Mammary epithelial cell (primary cell): ENCODE measurements at places on chromosomes 4 and X.

GRCh38 chr4:72767618-72768302, 198.7 kb upstream of the ADAMTS3 start:
- DNase-seq: peak; percentile 54

- no peak for DNase-seq
Measured at GRCh38 chr4:121408-122084, 2.8 kb upstream of the ZNF718 start.

GRCh38 chrX:57821703-57822387, 88.4 kb downstream of the ZXDA start:
- DNase-seq: peak; percentile 35

- DNase-seq: no peak
Measured at GRCh38 chr4:165293061-165293460, 34.4 kb upstream of the MSMO1 start.

- no peak for DNase-seq
Measured at GRCh38 chrX:18733287-18733686, 25.8 kb downstream of the PPEF1 start.

DNA sequence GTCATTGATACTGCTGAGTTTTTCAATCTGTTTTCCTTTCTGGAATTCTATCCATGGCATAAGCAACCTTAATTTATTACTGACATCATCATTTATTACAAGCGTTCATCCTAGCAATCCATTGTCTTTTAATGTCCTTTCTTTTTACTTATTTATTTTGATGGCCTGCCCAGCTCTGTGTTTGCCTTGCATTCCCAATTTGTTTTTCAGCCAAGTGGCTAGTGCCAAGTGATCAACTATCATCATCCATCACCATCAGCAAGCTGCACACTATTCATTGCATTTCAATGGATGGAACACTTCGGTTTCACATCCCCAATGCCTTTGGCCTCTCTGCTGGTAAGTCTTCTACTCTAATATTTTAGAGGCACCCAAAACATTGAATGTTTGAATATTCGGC, 831.7 kb upstream of the EPHA5 start:
- DNase-seq: no peak

- peak; percentile 79 for DNase-seq
Measured at GRCh38 chr4:77036206-77036605, 39.6 kb downstream of the CCNI start.

DNA sequence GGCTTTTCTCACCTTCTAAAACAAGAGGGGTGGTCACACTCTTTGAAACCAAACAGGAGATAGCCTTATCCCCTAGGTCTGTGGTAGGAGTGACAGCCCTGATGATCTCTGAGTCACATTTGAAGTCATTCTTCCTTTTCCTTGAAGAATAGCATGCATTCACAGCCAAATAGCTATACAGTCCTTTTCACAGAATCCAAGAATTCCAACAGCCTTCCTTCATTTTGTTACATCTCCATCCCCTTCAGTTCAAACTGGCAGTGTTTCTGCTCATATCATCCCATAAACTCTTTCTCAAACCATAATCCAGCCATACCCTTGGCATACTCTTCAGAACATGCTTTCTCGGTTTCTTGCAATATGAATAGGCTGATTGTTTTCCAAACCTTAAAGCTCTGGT, 33.3 kb upstream of the TMEM184C start:
- no peak for DNase-seq

- peak; percentile 32 for DNase-seq
Measured at GRCh38 chrX:115642895-115643530, 82.0 kb downstream of the PLS3 start.

GRCh38 chrX:148541584-148541940, 41.1 kb downstream of the AFF2 start:
- DNase-seq: no peak
